ENCODE measurements at places on chromosomes 4 and X.

DNA sequence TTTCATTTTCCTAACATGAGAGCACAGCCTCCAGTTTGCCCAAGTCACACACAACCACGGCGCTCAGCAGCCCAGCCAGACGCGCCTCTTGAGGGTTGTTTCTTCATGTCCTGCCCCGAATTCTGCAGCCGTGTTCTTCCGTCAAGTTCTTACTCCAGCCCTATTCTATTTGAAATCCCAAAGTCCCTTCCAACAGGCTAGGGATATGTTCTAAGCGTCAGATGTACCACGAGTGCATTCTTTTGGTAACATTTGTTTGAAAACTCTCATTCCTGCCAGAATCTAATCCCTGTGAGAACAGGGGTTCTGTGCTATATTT is 23.1 kb downstream of the ACSL1 start:
- DNase-seq = peak; percentile 21

DNA sequence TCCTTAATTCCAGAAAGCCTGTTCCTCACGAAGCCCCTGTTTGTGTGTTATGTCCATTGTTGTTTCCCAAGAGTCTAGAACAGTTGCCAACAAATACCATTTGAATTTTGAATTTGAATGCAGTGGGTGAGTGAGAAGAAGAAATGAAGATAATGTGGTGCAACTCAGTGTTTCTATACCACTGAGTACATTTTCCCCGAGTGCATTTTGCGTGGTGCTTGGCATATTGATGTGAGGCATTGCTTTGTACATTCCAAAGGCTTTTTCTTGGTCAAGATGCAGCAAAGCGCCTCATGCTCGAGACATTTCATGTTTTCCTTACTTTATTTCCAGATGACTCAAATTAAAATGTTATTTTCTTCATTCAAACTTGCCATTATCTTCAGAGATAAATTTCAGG is 253.1 kb upstream of the RPS6KA3 start:
- peak; percentile 8 for DNase-seq

GRCh38 chrX:2159393-2159792 is 341.4 kb downstream of the DHRSX start:
- DNase-seq = no peak

GRCh38 chrX:4043951-4044350 is 330.5 kb upstream of the PRKX start:
- DNase-seq = no peak

DNA sequence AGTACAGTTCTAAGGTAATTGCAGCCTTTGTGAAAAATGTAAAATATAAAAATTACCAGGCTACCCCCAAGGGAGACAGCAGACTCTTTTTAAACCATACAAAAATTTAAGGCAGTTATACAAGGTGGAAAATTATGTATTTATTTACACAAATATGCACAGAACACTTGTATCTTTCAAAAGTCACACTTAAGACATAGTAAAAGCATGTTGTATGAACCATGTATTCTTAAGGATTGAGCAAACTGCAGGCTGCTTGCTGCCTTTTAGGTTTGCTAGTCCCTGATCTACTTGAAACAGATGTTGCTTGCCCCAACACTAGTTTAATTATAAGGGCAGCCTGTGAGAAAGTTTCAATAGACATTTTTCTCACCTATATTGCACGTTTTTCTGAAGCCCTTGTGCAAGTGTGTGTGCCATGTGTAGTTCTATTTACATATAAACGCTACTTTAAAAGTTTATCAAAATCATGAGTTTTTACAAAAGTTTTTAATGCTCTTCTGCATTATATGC is 72.8 kb downstream of the PRSS12 start:
- DNase-seq = no peak

DNA sequence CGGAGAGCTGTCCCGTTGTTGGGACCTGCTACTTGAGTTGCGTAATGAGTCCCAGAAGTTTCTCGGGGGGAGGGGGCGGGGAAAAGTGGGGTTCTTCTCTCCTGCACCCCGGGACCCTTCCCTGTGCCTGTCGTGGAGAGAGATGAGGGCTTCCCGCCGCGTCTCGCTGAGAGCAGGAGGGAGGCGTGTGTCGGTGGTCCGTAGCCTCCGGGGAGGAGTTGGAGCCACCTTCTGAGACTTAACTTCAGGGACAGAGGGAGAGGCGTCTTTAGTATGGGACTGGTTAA is 698 bp downstream of the AFF1 start:
- DNase-seq = no peak

DNA sequence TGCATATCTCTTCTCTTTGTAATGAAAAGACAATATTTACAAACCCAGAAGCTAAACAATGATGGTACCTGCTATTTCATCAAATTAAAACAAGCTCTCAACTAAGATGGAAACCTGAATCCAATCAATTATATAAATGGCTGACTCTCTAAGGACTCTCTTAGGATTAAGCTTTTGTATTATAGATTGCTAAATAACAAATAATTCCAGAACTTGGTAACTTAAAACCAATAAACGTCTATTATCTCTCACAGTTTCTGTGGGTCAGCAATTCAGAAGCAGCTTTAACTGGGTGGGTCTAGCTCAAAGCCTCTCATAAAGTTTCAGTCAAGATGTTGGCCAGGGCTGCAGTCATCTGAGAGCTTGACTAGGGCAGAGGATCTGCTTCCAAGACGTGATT is 12.4 kb downstream of the PHKA2 start:
- DNase-seq = no peak

DNA sequence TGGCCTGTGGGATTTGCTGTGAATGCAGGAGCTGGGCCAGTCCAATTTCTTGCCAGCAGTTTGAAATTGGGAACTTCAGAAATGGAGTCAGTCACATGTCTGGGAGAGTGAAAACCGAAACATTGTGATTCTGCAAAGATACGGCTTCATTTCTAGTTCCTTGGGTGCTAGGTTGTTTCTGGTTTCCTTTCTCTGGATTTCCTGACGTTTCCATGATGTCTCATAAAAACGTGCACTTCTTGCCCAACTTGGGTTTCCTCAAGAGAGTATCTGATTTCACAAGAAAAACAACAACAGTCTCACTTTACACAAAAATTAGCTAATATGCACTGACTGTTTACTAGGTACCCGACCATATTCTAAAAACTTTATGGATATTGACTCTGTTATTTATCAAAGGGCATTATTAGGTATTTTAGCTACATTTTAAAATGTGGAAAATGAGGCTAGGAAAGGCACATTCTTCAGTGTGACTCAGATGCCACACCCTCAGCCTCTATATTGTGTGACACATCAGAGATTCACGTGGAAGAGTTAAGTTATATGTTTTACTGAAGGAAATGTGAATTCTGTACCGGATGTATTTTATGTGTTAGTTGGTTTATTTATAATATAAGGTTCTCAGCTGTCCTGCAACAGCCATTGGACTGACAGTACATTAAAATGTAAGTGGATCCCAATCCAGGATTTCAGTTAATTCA is 225.0 kb upstream of the PUDP start:
- peak; percentile 43 for DNase-seq

GRCh38 chr4:180768610-180769009 is 1474.6 kb upstream of the TENM3 start:
- DNase-seq = no peak

DNA sequence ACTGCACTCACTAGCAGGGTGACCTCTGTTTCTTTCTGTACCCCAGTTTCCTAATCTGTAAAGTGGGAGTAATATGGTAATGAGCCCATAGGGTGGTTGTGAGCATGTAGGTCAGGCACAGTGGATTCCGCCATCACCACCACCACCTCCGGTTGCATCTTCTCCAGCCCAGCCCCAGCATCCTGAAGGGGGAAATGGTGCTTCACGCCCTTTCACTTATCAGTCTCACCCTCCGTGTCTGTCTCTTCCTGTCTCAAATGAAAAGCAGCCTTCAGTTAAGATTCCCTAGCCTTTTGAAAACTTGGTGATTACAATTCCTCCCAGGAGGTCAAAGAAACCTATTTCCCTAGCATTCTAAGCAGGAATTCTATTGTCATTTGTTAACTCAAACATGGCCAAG is 16.9 kb upstream of the XPNPEP2 start:
- DNase-seq = no peak

GRCh38 chr4:156974264-156974663 is 2.7 kb upstream of the PDGFC start:
- DNase-seq = peak; percentile 91

DNA sequence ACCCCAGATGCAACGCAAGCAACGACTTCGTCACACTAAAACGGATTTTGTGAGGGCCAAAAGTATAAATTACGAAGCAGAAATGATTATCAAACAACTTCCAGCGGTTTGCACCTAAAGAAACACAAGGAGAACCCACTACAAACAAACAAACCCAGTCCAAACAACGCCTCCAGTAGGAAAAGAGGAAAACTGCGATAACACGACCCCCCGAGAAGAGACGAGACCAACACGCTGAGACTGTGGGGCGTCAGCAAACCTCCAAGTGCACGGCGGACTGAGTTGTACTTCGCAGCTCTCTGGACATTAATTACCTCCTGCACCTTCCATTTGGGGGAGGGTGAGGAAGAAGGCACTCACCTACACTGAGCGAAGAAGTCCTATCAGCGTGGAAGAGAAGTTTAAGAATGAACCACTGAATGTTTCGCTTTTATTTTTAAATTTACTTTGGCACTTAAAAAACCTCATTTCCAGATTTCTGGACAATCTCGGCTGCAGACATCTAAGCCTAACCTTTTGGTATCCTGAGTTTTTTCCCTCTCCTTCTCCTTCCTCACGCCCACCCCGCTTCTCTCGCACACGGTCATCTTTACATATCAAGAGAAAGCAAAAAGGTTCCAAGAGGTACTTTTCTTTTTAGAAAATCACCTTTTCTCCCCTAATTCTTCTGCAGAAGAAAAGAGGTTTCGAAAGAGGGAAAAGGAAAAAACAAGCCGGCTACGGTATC is at the start of gene MAB21L2:
Gene MAB21L2, plus strand, starts transcription at position 6 of the 727 bp plus-strand sequence. CDS start 879 bp downstream, outside the sequence.
- DNase-seq = no peak

DNA sequence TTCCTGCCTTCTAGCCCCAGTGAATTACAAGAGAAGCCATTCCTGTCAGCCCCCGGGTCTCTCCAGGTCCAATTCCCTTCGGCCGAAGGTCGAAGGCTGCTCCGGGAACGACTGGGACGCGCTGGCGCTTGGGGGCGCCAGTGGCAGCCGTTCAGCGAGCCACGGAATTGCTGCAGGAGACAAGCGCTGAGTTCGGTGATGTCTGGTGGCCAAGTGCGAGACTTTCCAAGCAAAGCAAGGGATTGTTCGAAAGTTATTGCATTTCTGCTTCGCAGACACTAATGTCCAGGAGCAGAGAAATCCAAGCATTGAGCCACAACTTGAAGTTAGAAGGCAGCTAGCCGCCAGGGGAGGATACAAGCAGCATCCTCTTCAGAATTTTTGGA is 1.1 kb upstream of the DKK2 start:
- DNase-seq = peak; percentile 61

GRCh38 chrX:140057001-140057411 is 91.7 kb upstream of the CXorf66 start:
- peak; percentile 60 for DNase-seq

- no peak for DNase-seq
These were observed 29.9 kb downstream of the DOK7 start for GRCh38 chr4:3492741-3493719.

GRCh38 chr4:95411371-95412088 is 137.2 kb downstream of the UNC5C start:
- DNase-seq = no peak

GRCh38 chr4:82797040-82797404 is 1.6 kb downstream of the SCD5 start:
- DNase-seq = no peak

DNA sequence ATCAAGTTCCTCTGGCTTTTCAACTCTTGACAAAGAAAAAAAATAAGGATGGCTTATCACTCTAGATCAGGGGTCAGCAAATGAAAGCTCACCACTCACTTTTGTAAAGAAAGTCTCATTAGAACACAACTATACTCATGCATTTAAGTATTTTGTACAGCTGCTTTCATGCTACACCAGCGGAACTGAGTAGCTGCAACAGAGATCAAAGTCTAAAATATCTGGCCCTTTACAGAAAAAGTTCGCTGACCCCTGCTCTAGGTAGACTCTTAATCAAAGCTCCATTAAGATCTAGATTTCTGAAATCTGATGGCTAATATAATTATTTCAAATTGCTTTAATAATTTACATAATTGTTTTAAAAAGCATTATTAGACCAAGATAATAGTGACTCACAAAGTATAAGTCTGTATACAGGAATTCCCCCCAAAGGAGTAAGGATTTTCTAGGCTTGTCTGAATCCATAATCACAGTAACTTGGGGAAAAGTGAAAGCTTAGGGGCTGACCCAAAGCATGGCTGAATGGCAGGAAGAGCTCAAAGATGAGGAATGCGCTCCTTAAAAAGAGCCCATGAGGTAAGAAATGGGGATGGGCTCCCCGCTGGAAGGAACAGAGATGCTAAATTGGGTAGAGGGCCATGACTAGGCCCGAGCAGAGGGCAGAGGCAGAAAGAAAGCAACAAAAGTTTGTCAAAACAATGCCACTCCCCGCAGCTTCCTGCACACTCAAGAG is 140.3 kb downstream of the SH3KBP1 start:
- no peak for DNase-seq

DNA sequence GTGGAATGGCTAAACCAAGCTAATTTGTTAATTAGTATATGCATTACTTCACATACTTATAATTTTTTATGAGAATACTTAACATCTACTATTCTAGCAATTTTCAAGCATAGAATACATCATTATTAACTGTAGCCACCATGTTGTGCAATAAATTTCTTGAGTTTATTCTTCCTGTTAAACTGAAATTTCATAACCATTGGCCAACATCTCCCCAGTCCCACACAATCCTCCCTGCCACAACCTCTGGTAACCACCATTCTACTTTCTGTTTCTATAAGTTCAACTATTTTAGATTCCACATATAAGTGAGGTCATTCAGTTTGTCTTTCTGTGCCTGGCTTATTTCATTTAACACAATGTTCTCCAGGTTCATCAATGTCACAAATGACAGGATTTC is 208.5 kb downstream of the PPP4R3C start:
- DNase-seq = no peak

- no peak for DNase-seq
These were observed 54.4 kb downstream of the PHKA1 start for GRCh38 chrX:72659723-72660122.
